ENCODE measurements at places on chromosomes 13 and 19.

DNA sequence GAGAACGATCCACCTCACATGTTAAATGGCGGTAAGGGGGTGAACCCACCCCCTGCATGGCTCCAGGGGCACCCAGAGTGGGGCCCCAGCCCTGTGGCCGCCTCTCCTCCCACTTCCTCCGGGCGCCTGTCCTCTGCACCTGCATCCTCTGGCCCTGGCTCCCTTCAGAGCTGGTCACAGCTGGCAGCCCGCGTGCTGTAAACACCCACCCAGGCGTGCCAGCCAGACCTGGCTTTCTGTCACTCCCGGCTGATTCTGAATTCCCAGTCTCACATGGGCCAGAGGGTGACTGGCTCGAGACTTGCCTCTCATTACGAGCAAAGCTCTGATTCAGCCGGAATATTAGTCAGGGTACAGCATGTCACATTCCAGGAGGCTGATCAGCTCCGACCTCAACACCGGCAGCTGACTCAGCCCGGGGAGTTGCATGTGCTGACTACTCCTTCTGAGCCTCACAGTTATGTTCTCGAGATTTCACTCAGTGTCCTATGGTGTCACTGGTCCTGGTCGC lies 75.1 kb downstream of the GNG7 start:
- DNase-seq, result peak; percentile 64

DNA sequence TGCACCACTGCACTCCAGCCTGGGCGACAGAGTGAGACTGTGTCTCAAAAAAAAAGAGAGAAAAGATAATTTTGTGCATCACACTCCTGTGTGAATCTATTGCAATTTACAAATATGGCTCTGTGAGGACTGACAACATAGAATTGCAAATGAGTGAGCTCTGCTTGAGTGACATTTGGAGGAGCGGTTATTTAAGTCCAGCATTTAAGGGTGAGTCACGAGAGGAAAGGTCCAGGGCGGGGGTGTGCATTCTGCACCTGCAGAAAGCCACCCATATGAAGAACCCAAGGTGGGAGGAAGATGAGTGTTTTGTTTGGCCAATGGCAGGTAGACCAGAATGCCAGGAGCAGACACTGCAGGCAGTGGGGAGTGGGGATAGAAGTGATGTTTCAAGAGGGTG lies 58.5 kb downstream of the DGKH start:
- DNase-seq, result no peak

DNA sequence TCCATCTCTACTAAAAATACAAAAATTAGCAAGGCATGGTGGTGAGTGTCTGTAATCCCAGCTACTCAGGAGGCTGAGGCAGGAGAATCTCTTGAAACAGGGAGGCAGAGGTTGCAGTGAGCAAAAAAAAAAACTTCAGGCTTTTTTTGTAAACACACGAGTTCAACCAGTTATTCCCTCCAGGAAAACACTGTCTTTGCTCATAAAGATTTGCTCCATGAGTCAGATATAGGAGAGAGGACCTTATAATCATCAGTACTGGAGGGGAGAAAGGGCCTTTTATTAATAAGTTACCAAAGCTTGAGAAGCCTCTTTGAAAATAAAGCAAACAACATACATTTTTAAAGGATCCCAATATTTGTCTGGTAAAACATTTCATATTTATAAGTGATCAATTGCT lies 110.7 kb downstream of the EFNB2 start:
- no peak for DNase-seq

DNA sequence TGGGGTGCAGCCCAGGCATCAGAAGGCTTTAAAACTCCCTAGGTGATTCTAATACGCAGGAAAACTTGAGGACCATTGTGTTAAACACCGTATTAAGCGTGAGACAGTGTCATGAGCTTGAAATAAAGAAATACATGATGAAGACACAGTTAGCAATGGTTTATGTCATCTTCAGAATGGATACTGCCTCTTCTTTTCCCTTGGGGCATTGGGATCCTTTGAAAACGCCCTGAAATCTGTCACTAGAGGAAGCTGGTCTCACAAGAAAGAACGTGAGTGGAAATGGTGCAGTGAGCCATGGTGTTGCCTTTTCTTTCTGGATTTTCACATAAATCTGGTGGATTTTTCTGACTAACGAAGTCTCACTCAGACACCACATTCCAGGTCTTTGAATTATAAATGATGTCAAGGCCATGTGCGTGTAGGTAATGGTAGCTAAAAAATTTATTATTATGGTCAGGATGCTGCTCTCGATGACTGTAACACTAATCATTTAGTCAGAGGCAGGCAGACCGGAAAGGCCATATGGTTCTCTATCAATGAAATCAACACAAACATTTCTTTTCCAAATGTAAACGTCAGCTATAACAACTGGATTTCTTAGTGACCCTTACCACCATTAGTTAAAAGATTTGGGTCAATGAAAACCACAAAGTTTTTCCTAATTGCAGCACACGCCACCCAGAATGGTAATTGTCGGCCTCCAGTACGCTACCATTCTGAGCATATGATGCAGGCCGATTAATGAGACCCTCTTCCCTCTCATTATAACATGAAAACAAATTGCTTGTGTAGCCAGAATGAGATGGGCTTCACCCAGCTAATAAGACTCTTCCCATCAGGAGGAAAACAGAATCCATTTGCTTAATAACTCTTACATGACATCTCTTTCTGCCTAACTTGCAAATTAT lies 105.6 kb downstream of the SLC7A1 start:
- DNase-seq, result no peak

DNA sequence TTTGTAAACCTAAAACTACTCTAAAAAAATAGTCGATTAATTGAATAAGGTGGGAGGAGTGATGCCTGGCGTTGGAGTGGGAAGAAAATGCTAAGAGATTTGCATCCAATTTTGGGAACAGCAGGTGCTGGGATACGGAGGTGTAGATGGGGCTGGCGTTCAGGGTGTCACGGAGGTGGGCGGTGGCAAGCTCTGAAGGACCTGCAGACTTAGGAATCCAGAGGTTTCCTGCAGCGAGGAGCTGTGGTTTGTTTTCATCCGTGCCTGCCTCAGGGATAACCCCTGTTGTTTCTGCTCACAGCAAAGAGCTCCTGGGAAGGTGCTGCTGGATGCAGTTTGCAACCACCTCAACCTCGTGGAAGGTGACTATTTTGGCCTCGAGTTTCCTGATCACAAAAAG lies 166.4 kb upstream of the RNF113B start:
- no peak for DNase-seq

DNA sequence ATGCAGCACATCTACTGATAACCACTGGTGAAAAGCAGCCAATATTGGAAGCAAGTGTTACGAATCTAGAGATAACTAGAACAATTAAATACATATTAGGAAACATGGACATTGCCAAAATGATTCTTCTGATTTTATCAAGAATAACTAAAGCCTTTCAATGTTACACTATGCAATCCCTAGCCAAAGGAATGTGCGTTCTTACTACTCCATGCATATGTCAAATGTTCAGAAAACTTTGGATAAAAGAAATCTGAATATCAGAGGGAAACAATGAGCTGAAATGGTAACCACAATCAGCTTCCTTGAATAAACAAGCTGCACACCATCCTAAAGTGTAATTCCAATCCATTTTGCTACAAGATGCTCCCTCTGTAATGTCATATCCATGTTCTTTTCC lies 951 bp upstream of the POSTN start:
- DNase-seq, result no peak

GRCh38 chr19:5142725-5143097 lies 173.8 kb downstream of the KDM4B start:
- DNase-seq, result no peak

DNA sequence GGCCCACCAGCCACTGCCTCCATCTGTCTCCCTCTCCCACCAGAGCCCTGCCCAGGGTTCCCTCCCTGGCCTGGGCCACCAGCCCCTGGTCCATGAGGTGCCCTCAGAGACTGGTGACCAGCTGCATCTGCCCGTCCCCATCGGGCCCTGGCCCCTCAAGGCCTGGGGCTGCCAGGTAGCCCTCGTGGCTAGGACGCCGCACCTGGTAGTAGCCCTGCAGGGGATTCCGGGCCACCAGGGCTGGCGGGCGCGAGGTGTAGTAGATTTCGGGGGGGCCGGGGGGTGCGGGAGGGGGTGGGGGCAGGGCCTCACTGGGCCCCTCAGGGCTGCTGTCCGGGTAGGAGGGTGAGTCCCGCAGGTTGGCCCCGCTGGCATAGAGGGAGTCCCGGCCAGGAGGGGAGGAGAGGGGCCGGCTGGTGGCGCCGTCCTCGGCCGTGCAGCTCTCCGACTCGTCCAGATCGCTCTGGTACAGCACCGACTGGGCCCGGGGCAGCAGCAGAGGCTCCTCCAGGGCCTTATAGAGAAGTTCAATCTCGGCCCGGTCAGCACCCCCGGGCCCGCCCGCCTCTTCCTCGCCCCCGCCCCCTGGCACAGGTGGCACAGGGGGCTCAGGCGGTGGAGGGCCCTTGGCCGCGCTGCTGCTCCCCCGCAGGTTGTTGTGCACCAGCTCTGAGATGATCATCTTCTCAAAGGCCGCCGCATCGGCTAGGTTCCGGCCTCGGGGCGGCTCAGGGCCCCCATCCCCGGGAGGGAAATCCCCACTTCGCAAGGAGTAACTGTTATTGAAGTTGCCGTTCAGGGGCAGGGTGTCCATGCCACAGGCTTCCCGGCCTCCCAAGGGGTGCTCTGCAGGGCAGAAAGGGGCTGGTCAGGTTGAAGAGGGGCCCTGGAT lies 14.6 kb upstream of the ASF1B start:
- DNase-seq, result no peak

- DNase-seq, result no peak
Observed at GRCh38 chr19:15111758-15112157, 4.6 kb downstream of the SYDE1 start.

DNA sequence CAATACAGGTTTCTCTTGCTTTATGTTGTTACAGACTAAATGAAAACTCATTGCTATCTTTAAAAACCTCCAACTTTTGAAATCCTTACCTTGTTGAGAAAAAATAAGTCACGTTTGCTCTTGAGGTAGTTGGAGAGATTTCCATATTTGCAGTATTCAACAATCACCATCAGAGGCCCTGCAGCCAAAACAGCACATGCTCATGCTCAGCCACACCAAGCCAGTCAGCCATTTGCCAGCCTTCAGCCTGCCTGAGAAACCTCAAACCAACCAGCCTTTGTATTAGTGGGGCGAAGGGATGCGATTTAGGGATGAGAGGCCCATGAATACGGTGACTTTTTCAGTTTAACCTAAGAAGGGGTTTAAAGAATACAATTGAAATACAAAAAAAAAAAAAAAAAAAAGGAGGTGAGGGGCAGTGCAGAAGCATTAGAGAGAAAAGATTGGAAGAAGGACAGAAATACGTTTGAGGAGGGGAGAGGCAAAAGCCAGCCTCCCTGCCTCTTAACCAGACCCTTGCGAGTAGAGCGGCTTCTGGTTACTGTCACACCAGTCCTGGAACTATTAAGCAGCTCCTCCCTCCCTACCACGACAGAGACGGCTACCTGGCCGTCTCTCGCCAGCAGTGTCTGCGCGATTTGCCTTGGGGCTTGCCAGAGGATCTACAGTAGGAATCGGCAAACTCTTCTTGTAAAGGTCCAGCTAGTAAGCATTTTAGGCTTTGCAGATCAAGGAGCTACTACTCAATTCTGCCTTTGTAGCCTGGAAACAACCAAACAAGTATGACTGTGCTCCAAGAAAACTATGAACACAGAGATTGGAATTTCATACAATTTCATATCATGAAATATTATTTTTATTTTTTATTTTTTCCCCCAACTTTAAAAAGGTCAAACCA lies 167.3 kb downstream of the FLT1 start:
- DNase-seq, result no peak

DNA sequence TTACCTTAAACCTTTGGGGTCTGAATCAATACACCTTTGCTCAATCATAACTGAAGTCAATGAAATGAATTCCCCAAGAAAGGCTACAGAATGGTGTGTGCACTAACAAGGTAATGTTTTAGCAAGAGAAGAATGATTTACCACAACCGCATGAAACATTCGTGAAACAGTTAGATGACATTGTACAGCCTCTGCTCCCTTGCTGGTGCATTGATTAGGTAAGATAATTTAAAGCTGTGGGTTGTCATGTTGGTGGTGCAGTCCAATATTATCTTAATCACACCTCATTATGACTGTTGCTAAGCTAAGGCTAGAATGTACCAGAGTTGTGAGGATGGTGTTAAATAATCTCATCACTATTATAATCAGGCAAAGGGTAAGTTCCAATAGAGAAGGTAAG lies 1673.2 kb upstream of the PRR20A start:
- no peak for DNase-seq

DNA sequence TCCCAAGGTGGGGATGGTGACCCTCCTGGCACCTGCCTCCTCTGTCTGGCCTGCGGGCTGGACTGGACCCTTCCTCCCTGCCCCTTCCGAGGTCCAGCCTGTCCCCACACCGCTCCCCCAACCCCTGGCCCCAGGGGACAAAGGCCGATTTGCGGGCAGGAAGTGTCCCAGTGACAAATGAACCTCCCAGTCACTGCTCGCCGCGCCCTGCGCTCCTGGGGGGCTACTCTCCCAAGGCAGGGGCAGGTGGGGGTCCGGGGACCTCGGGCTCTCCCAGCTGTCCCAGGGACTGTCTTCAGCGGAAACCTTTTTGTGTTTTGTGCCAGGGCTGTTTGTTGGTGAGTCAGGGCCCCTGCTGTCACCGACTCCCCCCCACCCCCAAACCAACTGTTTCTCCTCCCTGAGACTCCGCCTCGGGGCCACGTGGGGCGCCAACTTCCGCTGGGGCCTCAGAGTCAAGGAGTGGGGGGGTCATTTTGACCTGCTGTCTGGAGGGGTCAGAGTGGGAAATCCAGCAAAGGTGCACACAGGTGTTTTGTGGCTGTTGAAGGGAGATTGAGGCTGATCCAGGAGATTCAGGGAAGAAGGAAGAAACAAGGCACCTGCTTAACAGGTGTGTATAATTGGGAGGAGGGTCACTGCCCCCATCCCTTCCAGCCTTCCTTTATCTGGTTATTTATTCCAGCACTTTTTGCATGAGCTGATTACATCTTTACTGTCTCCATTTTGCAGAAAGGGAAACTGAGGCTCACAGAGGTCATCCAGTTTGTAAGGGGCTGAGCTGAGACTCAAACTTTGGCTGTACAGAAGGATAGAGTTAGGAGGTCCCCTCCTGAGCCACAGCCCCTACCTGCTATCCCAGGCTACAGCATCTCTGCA lies 831 bp downstream of the PGPEP1 start:
- DNase-seq, result peak; percentile 73

- DNase-seq, result peak; percentile 72
Observed at GRCh38 chr13:95656386-95657015, 12.0 kb upstream of the DZIP1 start.

- DNase-seq, result no peak
Observed at GRCh38 chr13:20903164-20903475, 574 bp upstream of the XPO4 start.

DNA sequence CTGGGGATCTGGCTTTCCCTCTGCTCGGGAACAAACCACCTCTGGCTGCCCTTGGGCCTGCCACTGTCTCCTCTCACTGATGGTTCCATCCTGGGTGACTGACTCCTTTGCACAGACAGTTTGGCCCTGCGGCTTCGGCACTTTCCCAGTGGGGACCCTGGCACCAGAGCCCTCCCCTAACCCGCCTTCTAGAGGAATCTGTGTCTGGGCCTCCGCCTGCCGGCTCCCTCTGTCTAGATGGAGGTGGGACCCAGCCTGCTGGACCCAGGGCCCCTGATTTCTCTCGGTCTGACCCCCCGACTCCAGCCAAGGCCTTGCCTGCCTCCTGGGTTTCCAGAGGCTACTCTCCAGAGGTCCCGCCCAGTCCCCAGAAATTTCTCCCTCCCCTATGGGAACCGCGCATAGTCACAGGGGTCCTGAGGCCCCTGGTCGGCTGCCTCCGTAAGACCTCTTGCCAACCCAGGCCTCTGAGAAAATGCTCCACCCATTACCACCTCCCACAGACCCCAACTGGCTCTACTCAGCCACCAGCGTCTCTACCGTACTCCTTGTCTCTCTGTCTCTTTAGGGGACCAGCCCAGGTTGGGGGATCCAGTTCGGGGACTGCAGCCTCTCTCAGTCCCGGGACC lies 2.7 kb downstream of the CCDC106 start:
- no peak for DNase-seq
